Cardiac muscle cell (in vitro differentiated cells and primary cell): ENCODE measurements at places on chromosomes 12 and 14. TPM values are rescaled to one million over a fixed set of nuclear protein-coding genes. Genes with fewer than 3 reads are reported as not detected.

The SLC35F4 gene
- total RNA-seq, result 0.42 TPM in 1 of 2 replicates, not detected in the other

The HOXC13 gene
- total RNA-seq, result not detected in 2 replicates

The TBC1D30 gene
- total RNA-seq, result 0.57 and 1.4 TPM in 2 replicates

The KERA gene
- total RNA-seq, result not detected in 2 replicates

- DNase-seq, result no peak
These were observed 123.0 kb downstream of the RPS29 start for GRCh38 chr14:49463146-49463545.

GRCh38 chr12:51323317-51323960 is 535 bp downstream of the BIN2 start:
- no peak for DNase-seq

- DNase-seq, result no peak
These were observed 54.1 kb downstream of the CEP83 start for GRCh38 chr12:94405413-94406116.
